ENCODE measurements at places on chromosomes 3 and 15.

DNA sequence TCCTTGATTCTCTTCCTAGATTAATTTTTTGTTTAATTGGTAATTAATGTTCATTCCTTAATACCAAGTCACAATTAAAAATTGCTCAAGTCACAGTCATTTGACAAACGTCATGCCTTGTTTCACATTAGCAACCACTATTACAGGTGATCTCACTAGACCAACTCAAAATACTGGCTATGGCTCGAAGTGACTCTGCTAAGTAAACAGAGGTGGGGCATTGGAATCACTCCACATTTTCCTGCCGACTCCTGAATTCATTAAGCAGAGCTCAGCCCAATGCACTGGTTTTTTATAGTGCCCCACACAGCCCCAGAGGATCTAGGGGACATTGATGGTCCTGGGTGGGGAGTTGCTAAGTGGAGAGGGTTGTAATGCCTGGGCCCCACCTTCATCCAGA, 201.2 kb upstream of the NSMCE3 start:
- DNase-seq = no peak

- no peak for DNase-seq
These were observed 8.3 kb downstream of the TRA2B start for GRCh38 chr3:185929192-185930151.

DNA sequence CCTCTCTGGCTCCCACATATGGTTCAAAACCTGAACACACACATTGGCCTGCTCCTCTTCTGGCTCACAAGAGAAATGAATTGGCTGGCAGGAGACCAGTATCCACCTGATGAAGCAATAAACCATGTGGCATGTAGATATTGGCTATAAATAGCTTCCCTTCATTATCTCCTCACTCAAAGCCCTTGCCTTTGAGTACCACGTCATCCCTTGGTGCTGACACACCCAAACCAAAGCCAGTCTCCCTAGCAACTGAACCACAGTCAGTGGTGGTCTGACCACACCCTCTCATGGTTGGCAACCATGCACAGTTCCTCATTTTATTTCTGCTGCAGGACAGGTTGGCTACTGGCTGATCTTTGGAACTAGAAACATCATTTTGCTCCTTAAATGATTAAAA, 98.8 kb downstream of the ZNF621 start:
- no peak for DNase-seq

DNA sequence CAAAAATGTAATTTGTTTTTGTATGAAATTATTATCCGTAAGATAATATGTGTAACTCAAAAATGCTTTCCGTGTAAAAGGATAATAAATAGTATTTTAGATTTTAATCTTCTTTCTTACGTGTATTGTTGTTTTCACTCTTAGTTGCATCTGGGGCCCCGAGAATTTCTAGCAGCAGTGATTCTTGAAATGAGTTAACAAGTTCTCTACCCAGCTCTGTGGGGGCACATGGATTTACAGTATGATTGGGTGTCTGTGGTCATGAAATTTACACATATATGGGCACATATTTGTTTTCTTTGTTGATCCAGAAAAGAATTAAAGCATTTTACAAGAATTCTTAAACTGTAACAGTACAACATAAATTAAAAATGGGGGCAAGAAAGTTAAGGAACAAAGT, 145.9 kb upstream of the LRRFIP2 start:
- DNase-seq = no peak

GRCh38 chr15:30068326-30068725, 14.4 kb upstream of the GOLGA8J start:
- DNase-seq = no peak

DNA sequence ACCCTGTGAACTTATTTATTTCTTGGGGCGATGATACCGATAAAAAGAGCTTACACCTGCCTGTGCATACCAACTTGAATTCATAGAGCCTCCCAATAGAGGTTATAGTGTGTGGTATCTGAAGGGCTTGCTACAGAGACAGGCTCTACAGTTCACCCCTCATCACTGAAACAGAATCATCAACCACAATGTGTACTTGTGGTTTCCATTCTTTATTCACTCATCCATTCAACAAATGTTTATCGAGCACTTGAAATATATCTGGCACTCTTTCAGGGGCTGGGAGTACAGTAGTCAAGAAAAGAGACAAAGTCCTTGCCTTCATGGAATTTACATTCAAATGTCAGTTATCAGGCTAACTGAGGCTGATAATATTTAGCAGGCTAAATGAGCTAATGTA, 134.4 kb upstream of the SKOR1 start:
- no peak for DNase-seq

DNA sequence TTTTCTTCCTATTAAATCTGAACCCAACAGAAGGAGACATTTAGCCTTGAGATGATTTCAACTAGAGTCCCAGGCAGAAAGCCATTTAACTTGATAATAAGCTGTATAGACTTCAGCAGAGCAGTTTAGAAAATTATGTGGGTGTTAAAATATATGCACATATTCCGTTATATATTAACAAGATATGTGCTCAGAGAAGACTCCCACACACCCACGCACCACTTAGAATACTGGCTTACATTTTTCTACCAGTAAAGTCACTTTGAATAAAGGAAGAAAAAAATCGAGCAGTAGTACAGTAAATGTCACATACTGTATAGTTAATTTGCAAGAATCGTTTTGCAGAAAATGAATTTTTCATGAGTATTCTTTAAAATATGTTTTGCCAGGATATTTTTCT, 599.3 kb downstream of the FGF12 start:
- DNase-seq = no peak

GRCh38 chr3:25558796-25559195, 105.9 kb downstream of the TOP2B start:
- no peak for DNase-seq

DNA sequence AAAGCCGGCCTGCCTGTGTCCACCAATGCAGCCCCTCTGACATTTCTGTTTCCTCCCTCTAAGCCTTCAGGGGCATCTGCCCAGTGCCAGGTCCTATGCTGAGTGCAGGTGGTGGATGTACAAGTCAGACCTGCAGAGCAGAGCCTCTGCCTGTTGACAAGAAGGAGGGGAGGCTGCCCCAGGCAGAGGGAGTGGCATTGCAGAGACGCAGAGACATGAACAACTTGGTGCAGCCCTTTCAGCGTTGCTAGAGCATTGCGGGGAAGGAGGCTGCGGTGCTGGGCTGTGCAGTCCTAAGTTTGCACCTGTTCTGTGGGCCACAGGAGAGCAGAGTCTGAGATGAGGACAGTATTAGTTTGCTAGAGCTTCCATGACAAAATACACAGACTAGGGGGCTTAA, 65.2 kb downstream of the LSM3 start:
- no peak for DNase-seq

DNA sequence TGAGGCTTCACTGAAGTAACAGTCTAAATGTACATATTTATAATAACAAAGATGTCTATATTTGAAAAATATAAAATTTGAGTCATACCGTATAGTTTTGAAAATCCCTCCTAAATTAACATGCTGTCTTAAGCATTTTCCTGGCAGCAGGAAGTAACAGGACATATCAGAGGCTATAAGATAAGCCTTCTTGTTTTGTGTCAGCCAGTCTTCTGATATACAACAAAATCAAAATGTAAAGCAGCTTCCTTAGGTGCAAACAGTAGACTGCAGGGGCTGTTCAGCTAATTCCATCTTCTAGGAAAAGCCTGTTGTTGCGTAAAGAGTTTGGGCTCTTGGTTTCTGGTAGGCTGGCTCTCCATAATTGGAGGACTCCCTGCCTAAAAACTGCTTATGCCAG, 56.0 kb downstream of the P3H2 start:
- DNase-seq = no peak

DNA sequence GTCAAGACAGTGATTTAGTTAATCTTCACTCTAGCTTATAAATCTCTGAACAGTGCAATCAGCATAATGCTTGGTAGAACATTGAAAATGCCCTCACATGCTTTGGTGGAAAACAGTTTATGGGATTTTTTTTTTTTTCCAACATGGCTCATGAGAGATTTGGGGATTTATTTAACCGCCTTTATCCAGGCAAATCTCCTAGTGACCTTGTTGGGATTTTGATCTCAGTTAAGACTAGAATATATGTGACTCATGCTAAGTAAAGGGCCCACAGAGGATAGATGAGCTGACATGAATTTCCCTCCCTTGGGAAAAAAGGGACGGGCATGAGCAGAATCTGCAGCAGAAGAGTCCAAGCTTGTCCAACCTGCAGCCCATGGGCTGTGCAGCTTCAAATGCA, 18.7 kb downstream of the LRTM1 start:
- no peak for DNase-seq

DNA sequence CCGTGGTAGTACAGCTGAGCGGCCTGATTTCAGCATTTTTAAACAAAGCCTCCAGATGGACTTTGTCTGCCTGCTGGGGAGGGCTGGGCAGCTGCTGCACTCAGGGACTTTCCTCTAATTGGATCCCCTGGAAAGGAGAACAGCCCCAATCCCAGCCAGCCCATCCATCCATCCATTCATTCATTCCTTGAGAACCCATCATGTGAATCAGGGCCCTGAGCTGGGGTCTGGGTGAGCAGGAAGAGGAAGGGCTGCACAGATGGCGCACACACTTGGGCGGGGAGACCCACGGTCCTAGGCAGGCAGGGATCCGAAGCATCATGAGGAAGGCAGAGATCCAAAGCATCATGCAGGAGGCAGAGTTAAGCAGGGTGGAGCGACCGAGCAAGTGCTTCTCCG, 45.7 kb downstream of the TPRA1 start:
- no peak for DNase-seq

- DNase-seq = no peak
These were observed 32.2 kb downstream of the FILIP1L start for GRCh38 chr3:100081986-100082692.

DNA sequence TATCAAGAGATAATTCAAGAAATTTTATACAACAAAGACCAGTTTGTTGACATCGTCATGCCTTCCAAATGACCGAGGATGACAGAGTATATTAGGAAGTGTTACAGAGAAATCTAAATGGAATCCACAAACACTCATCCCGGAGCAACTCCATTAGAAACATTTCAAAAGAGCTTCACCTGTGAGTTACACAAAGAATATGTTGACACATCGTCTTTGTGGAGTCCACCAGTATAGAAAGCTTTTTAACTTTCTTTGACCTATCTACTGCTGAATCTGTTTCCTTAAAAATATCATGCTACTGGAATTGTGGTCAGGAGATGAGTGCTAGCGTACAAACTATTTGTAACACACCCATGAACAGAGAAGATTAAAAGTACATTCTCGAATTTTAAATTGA, 130.4 kb downstream of the SUCLG2 start:
- DNase-seq = no peak

DNA sequence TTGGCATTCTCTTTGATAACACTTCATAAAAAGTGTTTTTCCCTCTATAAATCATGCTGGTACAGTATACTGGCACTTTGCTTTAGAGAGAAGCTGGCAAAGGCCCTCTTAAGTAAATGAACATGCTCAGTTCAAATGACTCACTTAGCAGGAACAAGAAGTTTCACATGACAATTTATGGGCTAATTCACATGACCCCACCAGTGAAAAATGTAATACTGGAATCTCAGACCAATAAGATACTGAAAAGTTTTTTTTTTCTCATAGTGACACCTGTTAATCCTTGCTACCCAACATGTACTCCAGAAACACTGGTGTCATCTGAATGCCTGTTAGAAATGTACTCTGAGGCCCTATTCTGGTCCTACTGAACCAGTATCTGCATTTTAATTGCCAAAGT, 13.9 kb downstream of the BTBD1 start:
- DNase-seq = no peak

DNA sequence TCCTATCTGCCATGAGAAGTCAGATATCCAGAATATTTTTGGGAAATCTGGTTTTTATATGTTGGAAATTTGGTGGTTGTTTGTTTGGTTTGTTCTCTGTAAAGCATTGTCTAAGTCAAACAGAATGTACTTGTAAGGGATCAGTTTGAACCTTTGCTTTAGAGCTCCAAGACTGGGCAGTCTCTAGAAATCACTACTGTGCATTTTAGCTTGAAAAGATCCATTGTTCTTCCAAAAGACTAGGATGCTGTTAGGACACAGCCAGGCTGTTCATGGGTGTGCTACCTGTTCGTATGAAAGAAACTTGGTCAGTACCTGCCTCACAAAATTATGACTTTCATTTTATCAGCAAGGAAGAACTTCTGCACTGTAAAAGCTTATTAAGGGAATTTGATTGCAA, 182.6 kb downstream of the WDR72 start:
- DNase-seq = no peak

DNA sequence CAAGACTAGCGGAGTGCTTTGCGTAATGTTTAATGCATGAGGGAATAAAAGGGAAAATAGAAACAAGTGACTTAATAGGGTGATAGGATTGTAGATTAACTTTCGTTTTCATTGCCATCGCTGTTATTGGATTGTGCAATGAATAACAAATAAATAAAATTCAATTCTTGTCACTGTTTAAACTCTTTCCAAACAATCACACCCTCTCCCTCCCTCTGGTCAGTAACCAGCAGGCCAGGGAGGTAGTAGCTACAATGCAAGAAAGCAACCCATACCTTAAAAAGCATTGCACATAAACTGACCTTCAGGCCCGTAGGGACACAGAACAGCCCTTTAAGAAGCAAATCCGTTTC, 705 bp upstream of the TFRC start:
- no peak for DNase-seq

DNA sequence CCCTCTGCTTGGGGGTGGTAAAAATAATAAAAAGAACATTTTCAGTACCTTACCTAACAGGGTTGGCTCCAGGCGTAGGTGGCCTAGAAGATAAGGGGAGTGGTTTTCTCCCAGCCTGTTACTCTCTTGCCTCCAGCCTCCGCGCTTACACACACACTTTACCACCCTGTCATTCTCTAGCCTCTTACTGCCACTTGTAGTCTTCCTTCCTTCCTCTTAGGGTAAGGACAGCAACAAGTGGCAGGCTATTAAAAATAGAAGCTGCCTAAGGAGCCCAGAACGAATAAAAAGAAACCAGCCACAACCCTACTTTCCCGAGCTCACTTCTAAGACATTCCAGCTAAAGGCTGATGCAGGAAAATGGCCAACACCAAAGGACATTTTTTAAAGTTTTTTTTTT, 9.6 kb upstream of the LIPH start:
- DNase-seq = no peak

- no peak for DNase-seq
These were observed 424.4 kb downstream of the C3orf38 start for GRCh38 chr3:88574146-88574545.

- no peak for DNase-seq
These were observed 317.0 kb downstream of the VGLL3 start for GRCh38 chr3:86673991-86674390.

GRCh38 chr15:68154923-68155559, 50.1 kb downstream of the CALML4 start:
- no peak for DNase-seq

- no peak for DNase-seq
These were observed 8.1 kb downstream of the CTNNB1 start for GRCh38 chr3:41207355-41207754.

Data from NCI-H2081 treated with DMSO at 0.1 percent for 48 hours (cell line).